ENCODE measurements at places on chromosomes 5 and 9.

GRCh38 chr9:91302831-91303230, 58.9 kb downstream of the AUH start:
- DNase-seq = no peak

- no peak for DNase-seq
Observed at GRCh38 chr5:160978944-160979343, 126.9 kb upstream of the ATP10B start.

GRCh38 chr5:135160036-135160675, 126.1 kb upstream of the PITX1 start:
- DNase-seq = no peak

DNA sequence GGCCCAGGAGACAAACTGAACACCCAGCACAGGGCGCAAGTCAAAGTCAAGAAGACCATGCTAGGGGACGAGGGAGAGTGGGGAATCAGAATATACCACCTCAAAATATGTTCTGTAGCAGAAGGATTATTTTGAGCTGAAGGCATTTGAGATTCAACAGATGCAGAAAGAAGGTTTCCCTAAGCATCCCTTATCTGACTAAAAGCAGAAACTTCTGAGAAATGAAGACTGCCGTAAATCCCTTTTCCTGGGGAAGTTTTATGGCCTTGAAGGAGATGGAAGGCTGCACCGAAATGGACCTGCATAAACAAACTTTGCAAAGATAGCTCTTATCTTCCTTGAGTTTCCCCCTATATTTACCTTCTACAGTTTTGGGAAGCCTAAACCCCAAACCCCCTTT, 72.8 kb downstream of the PTTG1 start:
- no peak for DNase-seq

GRCh38 chr5:22850981-22851380, 2.2 kb downstream of the CDH12 start:
- DNase-seq = no peak

- DNase-seq = no peak
Observed at GRCh38 chr5:94702729-94703128, 84.3 kb downstream of the SLF1 start.

GRCh38 chr9:76333388-76333787, 60.8 kb downstream of the RFK start:
- DNase-seq = no peak

DNA sequence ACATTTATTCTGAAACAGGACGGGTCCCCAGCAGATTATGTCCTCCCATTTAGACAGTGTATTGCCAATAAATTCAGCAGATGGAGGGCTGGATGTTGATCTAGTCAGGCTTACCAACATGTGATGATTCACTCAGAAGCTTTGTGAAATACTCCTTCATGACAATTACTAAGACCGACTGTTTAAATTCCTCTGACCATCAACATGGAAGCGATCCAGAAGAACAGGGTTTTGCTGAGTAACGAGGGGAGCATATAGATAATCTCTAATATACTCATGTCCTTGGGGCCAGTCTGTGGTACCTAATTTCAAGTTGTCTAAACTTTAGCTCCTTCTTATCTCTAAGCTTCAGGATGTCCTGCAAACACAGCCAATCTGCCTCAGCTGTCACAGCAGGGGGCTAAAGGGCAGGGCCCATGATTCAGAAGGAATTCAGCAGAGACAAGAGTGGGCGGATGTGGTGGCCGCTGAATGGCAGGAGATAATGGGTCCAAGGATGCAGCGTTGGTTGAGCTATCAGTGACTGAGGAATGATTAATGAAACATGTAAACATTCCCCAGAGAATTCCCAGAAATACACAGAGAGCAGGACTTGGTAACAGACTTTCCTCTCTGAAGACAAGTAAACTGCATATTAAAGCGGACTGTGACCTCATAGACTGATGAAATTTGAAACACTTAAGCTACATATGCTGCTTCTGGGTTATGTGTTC, 109.4 kb downstream of the ANKRD55 start:
- DNase-seq = no peak

DNA sequence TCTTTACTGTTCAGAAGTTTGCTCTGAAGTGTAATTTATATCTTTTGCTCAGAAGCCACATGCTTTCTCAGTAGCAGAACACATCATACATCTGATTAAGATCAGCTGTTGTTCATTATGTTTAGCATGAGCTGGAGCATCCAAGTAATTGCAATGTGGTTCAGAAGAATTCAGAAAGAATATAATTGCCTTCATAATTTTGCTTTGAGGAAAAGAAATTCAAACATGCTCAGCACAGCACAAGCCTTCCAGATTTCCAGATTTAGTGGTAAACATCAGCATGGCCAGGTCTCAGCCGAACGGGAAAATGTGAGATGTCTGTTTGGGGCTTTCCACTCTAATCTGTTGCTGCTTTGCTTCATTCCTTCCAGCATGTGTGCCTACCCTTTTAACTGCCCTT, 65.9 kb downstream of the ITGA1 start:
- DNase-seq = no peak

GRCh38 chr9:136644343-136644592, 18.4 kb upstream of the EGFL7 start:
- no peak for DNase-seq

DNA sequence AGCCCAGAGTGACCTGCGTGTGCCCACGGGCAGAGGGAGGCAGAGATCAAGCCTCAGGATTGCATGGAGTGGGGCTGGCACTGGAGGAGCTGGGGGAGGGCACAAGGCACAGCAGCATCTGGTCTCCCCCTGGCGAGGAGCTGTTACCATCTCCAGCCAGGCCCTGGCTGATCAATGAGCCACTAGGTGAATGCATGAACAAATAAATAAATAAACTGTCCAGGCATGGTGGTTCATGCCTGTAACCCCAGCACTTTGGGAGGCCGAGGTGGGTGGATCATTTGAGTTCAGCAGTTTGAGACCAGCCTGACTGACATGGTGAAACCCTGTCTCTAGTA, 14.3 kb upstream of the PSMB7 start:
- DNase-seq = no peak

DNA sequence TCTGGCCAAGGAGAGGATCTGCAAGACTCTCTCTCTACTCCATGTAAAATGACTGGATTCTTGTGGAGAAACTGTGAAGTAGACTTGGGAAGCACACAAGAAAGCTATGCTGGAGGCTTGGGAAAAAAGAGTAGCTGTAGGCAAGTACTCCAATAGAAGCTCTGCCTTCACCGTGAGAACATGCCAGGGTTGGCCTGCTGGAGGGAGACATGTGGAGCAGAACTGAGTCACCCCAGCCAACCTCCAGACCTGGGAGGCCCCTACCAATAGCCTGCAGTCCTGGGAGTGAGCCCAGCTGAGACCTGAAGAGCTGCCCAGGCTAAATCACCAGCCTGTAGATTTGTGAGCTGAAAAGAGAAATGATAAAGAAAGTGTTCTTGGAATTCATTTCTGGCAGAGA, 66.6 kb downstream of the DEPDC1B start:
- DNase-seq = no peak

DNA sequence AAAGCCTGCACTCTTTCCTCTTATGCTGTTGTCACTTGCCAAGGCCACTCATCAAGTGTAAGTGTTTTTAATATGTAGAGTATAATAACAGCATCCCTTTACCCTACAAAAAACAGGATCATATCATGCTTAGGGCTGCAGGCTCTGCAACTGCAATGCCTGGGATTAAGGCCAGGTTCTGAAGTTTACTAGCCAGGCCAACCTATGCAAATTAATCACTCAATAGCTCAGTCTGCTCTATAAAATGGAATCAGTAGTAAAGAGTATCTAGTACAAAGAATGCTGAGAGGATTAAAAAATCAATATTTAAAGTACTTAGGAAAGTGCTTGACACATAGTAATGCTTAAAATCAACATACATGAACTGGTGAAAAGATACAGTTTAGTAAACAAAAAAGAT, 253.3 kb downstream of the EDIL3 start:
- DNase-seq = no peak

GRCh38 chr5:144142139-144142823, 28.2 kb downstream of the YIPF5 start:
- no peak for DNase-seq

GRCh38 chr9:79574136-79574535, 2.4 kb downstream of the TLE4 start:
- DNase-seq = no peak

DNA sequence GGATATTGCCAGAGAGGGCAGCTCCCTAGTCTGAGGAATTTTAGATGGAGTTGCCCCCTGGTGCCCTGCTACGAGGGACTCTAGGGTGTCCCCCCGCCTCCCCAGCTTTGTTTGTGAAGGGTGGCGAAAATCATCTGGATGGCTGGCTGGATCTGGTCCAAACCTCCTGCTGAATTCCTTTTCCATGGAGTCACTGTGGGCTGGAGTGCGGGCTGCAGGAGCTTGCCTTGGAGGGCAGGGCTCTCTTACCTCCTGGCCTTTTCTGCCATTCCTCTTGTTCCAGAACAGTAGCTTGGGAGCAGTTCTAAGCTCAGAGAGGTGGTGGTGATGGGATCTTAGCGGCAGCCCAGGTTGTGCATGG, 2.1 kb downstream of the SYNPO start:
- DNase-seq = no peak

DNA sequence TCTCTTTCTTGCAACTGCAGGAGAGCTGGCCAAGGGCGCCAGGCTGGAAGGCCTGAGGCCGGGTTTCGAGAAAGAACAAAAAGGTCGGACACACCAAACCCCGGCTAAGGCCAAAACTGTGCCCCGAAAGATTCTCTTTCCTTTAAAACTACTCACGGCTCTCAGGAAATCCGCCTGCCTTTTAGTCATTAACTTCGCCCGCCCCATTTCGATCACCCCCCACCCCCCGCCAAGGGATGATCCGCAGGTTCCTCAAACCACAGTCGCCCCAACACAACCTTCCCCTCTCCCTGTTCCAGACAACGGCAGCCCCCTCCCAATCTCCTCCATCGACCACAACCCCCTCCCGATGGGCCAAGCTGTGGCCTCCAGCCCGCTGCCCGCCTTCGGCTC, 536 bp downstream of the FEM1C start:
- DNase-seq = peak; percentile 22

DNA sequence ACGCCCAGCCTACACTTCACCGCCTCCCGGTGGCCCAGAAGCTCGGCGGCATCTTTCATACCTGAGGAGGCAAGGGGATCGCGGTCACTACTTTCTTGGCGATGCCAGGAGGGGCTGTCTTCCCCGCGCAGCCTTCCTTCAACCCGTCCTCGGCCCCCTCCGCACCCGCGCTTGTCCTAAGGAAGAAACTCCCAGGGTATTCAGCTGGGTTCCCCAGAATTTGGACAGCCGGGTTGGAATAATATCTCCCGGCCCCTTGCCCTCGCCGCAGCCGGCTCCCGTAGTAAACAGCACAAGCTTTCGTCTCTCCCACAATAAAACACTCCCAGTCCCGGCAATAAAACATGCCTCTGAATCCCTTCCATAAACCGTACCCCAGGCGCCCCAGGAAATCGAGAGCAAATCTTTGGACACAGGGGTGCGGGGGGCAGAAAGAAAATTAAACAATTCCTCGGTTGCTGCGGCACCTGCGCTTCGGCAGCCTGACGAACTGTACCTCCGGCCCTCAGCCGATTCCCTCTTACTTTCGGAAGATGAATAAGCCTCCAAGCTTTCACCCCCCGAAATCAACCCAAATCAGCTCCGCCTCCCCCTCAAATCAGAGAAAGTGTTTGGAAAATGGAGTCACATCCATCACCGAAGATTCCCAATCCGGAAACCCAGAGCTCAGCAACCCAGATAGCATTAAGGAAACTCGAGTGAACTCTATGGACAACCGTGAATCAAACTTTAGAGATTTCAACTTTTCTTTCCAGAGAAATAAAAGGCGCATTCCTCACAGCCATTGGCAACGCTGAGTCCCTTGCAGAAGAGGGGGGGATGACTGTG, 1.1 kb downstream of the OTP start:
- no peak for DNase-seq

- DNase-seq = no peak
Observed at GRCh38 chr9:96620832-96621269, 1.2 kb upstream of the CDC14B start.

- no peak for DNase-seq
Observed at GRCh38 chr5:55102348-55102747, at the start of gene GZMA. TSS of gene GZMA (plus strand) at chr5:55102646. CDS start at chr5:55102683, 37 bp downstream.

- peak; percentile 47 for DNase-seq
Observed at GRCh38 chr5:178116143-178116885, 3.0 kb downstream of the N4BP3 start.

DNA sequence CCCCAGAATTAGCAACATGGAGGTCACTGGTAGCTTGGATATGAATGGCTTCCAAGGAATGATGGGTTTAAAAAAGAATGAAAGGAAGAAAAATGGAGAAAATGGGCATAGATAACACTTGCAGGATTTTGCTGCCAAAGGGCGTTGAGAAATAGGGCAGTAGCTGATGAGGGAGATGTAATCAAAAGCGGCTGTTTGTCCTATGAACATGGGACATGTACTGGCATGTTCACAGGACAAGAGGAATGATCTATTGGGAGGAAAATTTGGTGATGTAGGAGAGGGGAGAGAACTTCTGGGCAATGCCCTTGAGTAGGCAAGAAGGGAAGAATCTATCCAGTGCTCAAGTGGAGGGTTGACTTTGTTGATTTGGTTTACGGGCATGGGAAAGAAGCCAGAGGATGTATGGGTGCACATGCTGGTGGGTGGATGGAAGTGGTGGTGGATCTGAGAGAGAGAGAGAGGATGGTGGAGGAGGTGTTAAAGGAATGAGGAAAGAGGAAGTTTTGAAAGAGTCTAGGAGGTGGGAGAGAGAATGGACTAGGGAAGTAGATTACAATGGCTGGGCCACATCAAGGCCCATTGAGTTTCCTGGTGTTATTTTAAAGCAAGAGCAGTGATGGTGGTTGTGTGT, 115.1 kb upstream of the MVB12B start:
- no peak for DNase-seq

GRCh38 chr5:132501961-132502931, 11.7 kb upstream of the IRF1 start:
- DNase-seq = no peak

DNA sequence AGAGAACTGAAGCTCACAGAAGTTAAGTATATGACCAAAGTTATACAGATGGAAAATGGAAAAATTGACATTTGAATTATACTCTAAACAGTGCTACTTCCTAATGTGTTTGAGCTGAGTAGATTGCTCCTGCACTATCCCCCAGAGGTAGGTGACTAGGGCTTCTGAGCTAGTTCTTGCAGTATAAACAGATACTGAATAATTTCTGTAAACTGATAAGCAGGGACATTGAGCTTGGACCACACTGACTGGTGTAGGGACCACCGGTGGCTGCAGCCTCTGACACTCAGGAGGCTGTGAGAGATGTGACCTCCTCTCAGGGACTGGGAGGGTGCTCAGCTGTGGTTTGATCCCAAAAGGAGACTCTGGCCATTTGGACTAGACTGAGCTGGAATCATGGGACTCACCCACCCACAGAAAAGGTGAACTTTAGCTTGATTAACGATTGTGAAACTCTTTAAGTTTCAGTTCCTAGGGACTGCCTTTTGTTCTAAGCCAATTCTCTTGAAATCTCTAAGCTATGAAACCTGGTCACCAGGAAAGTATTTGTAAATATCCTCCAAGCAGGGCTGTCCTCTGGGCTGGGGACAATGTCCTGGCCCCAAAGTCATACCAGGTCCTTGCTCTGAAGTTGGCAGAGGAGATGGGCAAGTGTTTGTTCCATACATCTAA, 291.5 kb downstream of the SEC61B start:
- no peak for DNase-seq

GRCh38 chr5:144484124-144484897, 313.6 kb downstream of the KCTD16 start:
- no peak for DNase-seq

GRCh38 chr9:77807846-77808750, 160.0 kb upstream of the GNA14 start:
- DNase-seq = no peak
